ENCODE measurements at places on chromosomes 2 and 18.

GRCh38 chr2:9644603-9645002, 13.8 kb upstream of the YWHAQ start:
- DNase-seq = no peak

GRCh38 chr2:201500534-201500933, 49.0 kb downstream of the STRADB start:
- DNase-seq = no peak

GRCh38 chr2:156396126-156396525, 40.1 kb upstream of the GPD2 start:
- no peak for DNase-seq

- DNase-seq = no peak
These were observed 670 bp downstream of the GKN1 start for GRCh38 chr2:68974946-68975665.

- no peak for DNase-seq
These were observed 1568.7 kb upstream of the CELF4 start for GRCh38 chr18:39134255-39134654.

DNA sequence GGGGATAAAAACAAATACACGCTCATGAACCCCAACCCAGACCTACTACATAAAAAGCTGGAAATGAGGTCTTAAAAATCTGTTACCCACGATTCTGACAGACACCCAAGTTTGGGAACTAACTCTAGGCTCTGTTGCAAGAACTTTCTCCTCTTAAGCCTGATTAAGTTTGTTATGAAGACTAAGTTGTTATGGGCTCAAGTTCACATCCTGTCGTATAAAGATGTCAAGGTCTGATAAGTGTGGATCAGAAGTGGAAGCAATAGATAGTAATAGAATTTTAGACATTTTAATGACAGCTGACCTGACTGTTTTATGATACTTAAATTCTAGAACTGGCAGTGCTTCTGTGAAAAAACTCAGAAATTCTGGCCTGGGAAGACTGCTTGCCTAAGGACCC, 43.2 kb downstream of the LPIN2 start:
- no peak for DNase-seq

Data from T-helper 1 cell (primary cell).